Colonic mucosa (tissue), 4 donors: ENCODE measurements at places on chromosomes 3 and 15. TPM values are rescaled to one million over a fixed set of nuclear protein-coding genes. Genes with fewer than 3 reads are reported as not detected.

DNA sequence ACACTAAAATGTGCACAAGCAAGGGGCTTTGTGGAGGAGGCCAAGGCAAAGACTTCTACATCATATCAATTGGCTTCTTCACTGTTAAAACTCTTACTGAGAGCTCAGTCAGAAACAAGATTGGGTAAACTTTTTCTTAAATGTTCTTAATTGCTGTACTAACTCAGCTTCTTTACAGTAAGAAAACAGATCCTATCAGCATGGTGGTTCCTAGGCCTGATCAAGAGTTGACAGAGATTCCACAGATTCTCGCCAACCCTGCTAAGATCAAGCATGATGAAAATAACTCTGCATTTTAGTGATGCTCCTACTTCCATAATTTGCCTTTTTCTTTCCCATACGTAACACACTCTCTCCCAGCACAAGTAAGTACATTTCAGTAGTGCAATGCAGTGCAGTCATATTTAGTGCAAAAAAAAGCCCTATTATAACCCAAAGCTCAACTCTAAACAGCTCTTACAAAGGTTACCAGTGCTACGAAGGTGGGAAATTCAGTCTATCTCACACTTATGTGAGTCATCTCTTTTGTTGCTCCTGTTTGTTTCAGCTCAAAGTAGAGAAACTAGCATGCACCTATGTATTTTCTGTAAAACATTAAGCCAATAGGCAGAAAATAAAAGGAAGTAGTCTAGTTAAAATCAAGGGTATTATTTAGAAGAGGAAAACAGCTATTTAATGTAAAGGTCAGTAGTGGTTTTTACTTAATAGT is 29.9 kb downstream of the TIGIT start:
- no peak for DNase-seq

GRCh38 chr3:115322901-115323300 is 175.8 kb upstream of the ZBTB20 start:
- no peak for DNase-seq

GRCh38 chr3:171772427-171773056 is 37.7 kb downstream of the PLD1 start:
- DNase-seq, result peak; percentile 78

DNA sequence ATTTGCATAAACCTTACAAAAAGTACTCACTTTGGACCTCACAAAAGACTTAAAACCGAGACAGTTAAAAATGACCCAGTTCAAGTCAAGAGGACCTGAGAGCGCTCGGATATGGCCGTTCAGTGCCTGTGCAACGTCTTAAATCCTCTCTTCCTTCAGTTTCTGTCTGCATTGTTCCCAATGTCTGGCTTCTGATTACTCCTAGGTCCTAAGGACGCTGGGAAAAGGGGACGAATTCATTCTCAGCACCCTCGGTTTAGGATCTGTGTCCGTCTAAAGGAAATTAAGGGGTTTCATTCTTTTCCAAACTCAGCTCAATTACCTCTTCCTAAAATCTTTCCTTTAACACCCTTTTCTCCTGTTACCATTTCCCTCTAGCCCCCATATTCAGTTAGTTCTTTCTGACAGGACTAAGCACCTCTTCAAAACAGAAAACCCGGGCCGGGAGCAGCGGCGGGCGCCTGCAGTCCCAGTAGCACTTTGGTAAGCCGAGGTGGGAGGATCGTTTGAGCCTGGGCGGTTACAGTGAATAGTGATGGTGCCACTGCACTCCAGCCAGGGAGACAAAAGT is 970 bp downstream of the DPPA4 start:
- no peak for DNase-seq

DNA sequence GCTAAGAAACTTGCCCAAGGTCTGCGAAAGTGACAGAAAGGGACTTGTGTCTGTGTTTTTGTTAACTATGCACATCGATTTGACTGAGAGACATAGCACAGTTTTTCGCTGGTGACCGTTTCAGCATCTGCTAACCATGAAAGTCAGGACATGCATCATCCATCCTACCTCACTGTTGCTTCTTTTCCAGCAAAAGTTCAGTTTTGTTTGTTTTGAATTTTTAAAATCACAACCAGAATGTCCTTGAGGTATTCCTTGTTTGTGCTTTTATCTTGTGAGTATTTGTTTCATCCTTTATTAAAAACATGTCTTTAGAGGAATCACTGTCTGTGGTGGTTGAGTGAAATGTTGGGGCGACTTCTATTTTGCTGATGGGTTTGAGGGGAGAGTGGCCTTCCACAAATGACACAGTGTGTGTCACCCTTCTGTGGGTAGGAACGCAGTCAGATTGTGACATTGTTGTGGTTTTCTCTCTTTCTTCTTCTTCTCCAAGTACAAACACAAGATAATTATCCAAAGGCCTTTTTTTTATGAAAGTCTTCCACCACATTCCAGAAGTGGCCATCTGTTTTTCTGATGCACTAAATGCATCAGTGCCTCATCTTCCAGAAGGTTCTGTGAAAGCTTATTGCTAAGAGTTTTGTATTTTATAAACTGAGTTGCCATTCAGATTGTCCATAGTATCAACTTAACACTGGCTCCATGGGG is 214.4 kb upstream of the NR2E3 start:
- DNase-seq, result no peak

- DNase-seq, result no peak
These were observed 49.0 kb downstream of the KBTBD12 start for GRCh38 chr3:127964053-127964452.

DNA sequence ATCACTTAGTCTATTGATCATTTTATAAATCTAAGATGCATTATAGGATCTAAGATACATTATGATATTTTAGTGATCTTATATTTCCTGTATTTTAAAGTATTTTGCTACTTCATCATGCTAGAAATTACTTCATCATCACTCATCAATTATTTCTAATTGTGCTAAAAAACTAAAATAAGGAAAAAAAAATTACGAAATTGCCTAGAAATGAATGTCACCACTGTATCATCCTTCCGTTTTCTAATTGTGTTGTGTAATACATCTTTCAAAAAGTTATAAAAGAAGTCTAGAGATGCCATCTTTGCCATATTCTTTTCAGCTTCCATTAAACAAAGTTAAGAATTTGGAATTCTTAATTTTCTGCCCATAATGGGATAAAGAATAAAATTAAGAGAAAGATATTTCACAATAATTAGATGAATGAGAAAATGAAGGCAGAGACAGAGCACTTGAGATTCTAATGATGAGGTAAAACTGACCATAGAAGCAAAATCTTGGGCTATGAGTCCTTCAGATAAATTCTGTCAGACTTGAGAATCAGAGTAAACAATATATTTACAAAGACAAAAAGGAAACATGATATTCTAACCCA is 48.8 kb downstream of the ALDH1A2 start:
- DNase-seq, result no peak

- DNase-seq, result no peak
These were observed 3.2 kb downstream of the SETD5 start for GRCh38 chr3:9400616-9401015.

GRCh38 chr15:33296856-33297255 is 13.9 kb upstream of the RYR3 start:
- no peak for DNase-seq

DNA sequence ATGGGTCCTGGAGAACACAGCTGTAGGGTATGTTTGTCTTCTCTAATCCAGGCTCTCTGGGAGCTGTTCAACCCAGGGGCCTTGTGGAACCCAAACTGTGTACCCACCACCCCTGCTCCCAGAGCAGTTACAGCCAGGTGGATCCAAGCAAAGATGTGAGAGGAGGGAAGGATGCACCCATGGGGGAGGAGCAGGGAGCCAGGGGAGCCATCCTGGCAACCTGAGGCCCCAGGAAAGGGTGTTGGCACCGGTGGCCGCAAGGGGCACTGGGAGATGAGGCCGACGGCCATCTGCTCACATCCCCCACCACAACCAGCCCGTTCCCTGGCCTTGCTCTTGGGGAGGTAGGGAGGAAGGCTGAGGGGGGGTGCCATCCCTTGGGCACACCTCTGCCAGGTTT is 43.2 kb downstream of the CMTM6 start:
- no peak for DNase-seq

- no peak for DNase-seq
These were observed 240.4 kb upstream of the BHLHE40 start for GRCh38 chr3:4738737-4739274.

DNA sequence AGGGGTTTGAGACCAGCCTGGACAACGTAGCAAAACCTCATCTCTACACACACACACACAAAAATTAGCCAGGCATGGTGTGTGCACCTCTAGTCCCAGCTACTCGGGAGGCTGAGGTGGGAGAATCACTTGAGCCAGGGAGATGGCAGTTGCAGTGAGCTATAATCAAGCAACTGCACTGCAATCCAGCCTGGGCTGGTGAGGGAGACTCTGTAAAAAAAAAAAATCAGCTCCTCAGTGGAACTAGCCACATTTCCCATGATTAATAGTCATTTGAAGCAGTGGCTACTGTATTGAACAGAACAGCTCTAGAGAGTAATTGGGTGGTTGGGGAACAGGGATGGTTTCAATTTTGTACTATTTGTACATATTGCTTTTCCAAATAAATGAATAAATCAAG is 11.5 kb upstream of the FBXO40 start:
- no peak for DNase-seq

- no peak for DNase-seq
These were observed 19.7 kb downstream of the PTPRG start for GRCh38 chr3:61580982-61581643.

DNA sequence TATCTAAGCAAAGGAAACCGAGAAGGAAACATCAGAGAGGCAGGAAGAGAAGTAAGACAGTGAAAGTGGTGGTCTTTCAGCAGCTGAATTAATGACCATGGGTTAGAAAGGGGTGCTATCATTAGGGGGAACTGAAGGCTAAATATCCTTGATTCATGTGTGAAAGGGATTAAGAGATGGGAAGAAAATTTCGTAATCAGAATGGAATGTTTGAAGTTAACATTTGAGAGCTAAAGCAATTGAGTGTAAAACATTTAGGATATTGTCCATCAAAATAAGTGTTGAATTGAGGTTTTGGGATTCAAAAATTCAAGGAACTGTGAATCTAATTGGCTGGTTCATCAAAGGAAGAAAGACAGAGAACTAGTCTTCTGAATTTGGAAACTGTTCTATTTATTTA is 4.1 kb upstream of the ECT2 start:
- DNase-seq, result no peak

- no peak for DNase-seq
These were observed 19.8 kb downstream of the GNB5 start for GRCh38 chr15:52171386-52171785.

DNA sequence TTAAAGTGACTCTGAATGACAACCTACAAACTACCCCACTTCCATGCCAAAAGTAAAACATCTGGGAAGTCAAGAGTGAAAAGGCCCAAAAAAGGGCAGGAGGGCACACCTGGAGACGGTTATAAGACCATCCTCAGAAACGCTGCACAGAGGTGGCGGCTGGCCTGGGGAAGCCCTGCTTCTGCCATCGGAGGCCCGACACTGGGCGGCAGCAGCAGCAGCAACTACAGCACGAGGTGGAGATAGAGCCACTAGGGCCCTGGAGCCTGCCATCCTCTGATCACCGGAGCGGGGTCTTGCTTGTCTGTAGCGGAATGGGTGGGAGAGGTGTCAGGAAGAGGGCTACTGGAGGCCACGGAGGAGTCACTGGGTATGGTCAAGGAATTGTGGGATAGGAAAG is 283.3 kb downstream of the ADAMTS17 start:
- DNase-seq, result no peak

GRCh38 chr15:41944313-41944940 is 27.9 kb downstream of the EHD4 start:
- DNase-seq, result no peak

DNA sequence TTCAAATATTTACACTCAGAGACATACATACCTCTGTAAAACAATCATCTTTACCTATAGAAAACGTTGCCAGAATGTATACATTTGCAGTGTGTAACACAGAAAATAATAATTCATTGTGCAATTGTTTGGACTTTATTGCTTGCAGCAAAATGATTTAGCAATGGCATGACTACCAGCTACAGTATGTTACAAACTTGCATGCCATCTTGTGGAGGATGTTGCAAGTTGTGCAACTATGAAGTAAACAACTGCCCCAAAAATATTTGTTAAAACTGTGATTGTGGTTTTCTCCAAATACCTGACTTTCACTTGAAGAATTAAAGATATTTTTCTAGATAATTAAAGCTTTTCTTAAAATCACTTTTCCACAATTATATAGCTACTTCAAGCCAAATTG is 27.1 kb upstream of the C3orf49 start:
- DNase-seq, result no peak

DNA sequence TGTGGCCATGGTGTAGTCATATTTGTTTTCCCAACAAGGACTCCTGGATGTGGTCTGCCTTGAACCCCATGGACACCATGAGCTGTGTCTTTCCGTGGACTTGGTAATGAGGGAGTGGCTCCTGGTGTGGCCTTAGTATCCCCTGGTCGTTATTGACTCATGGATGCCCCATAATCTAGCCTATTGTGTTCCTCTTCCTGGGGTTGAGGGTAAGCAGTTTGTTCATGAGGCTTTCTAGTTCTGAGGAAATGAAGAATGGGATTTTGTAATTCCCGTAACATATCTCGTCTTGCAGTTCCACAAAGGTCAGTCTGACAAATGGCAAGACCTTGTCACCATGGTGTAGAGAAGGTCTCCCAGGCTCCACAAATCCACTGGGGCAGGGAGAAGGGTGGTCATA is 22.6 kb downstream of the RAB7A start:
- no peak for DNase-seq

GRCh38 chr3:34394978-34395748 is 596.7 kb downstream of the PDCD6IP start:
- no peak for DNase-seq

GRCh38 chr3:81554388-81554787 is 207.1 kb downstream of the GBE1 start:
- DNase-seq, result no peak

DNA sequence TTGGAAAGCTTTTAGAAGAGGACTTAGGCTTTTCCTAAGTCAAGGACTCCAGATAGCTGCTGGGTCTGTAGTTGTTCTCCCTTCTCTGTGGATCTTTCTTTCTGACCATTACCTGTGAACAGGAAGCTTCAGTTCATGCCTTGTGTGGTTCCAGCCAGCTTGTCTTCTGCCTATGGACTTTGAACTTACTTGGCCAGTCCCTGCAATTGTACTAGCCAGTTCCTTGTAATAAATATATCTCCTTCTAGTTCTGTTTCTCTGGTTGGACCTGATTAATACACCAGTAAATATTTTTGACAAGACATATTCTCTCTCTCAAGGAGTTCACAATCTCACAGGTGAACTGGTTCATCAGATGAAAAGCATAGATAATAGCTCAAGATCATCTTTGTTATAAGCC is 341.3 kb upstream of the DPPA4 start:
- no peak for DNase-seq

- no peak for DNase-seq
These were observed 122.9 kb downstream of the RORA start for GRCh38 chr15:61106044-61106834.

GRCh38 chr3:159319156-159319555 is 517.3 kb downstream of the MFSD1 start:
- no peak for DNase-seq

Gene SPINK8
- not detected for total RNA-seq

Gene OTOL1
- not detected for total RNA-seq

Gene HDAC11
- total RNA-seq, result 36.1 TPM

Gene GALK2
- 48.3 TPM for total RNA-seq

Gene SLC12A1
- not detected for total RNA-seq

Gene CISH
- 17.1 TPM for total RNA-seq

Gene PAQR5
- 71.1 TPM for total RNA-seq

Gene EAF2
- 4.5 TPM for total RNA-seq

Gene TMC3
- 0.08 TPM for total RNA-seq

Gene MNS1
- total RNA-seq, result 2.8 TPM

Gene LRRN1
- total RNA-seq, result 0.74 TPM

Gene IL17RD
- 5.6 TPM for total RNA-seq

Gene SKOR1
- 0.19 TPM for total RNA-seq

Gene NOX5
- 0.05 TPM for total RNA-seq

Gene CPEB1
- 0.40 TPM for total RNA-seq
